ENCODE measurements at places on chromosomes 5 and 9.

- DNase-seq: no peak
Measured at GRCh38 chr9:21796768-21797167, 5.7 kb upstream of the MTAP start.

DNA sequence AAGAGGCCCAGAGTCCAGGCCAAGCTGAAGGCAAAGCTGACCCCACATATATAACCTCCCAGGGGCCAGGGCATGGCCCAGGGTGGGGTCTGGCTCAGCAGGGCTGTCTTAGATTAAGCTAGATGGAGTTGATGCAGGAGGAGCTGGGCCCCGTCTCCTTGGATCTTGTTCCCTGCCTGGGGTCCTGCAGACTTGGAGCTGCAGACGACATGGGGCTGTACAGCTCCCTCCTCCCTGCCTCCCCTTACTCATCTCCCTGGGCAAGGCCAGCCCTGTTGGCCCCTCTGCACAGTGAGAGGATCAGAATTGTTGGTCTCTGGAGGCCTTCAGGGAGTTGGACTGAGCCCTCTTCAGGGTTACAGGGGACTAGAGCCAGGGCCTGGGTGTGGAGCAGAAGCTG lies 134.9 kb downstream of the RGS3 start:
- no peak for DNase-seq

DNA sequence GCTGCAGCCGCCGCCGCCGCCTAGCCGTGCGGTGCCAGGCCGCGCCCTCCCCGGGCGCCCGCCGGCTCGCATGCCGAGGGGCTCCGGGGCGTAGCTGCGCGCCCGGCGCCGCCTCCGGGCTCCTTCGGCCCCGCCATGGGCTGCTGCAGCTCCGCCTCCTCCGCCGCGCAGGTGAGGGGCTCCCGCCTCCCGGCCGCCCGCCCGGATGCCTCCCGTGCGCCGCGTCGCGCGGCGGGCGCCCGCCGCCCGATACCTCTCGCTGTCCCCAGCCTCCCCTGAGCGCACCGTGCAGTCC lies 230 bp downstream of the SLC44A1 start:
- DNase-seq: no peak

GRCh38 chr9:33233626-33234342 lies 6.2 kb upstream of the SPINK4 start:
- DNase-seq: peak; percentile 82

DNA sequence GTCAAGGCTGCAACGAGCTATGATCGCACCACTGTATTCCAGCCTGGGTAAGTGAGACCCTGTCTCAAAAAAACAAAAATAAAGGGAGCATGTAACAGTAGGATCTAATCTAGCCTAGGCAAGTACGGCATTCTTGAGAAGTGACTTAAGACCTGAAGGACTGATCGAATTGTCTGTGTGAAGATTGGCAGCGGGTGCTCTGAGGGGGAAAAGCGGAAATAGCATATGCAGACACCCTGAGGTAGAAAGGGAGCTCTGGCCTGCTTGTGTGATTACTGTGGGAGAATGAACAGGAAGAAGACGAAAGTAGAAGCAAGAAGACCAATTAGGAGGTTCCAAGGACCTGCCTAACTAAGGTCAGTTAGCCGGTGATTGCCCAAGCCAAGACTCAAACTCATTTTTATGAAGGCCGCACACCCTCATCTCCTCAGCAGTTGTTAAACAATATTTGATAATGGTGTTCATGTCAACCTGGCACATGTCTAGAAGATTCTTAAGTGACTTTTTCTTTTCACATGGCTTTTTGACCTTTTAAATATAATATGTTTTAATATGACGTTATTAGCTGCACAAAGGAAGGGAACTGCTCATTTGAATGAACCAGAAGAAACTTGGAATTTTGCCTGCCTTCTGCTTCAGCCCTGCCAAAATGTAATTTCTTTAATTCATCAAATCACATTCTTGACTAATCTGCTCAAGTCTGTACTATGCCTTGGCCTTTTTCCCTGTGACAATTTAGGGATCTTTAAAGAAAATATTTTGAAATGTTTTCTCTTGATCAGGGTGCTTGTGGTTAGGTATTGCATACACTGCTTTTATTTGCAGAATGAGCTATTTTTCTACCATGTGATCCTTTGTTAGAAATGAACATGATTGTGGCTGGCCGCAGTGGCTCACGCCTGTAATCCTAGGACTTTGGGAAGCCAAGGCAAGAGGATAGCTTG lies 289.2 kb upstream of the DMRT1 start:
- no peak for DNase-seq

- DNase-seq: no peak
Measured at GRCh38 chr5:60370508-60370907, 329.5 kb downstream of the DEPDC1B start.

DNA sequence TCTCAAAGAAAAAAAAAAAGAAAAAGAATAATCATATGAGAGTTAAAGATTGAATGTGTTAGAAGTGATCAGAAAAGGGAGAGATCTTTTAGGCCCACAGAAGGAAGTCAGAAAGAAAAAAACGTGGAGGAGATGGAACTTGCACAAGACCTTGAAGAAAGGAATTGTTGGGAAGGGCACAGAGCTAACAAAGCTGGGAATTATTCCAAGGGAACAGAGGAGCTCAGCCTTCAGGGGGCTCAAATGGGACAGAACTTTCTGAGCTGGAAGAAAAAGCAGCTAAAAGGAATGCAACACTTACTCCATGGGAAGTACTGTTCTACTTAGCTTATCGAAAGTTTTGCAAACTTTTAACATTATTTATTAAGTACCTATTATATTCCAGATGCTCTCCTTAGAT lies 153.4 kb upstream of the ADRA1B start:
- DNase-seq: no peak

GRCh38 chr5:156513123-156513815 lies 186.3 kb downstream of the SGCD start:
- no peak for DNase-seq

- DNase-seq: no peak
Measured at GRCh38 chr5:150322202-150322601, 19.5 kb upstream of the ARSI start.

DNA sequence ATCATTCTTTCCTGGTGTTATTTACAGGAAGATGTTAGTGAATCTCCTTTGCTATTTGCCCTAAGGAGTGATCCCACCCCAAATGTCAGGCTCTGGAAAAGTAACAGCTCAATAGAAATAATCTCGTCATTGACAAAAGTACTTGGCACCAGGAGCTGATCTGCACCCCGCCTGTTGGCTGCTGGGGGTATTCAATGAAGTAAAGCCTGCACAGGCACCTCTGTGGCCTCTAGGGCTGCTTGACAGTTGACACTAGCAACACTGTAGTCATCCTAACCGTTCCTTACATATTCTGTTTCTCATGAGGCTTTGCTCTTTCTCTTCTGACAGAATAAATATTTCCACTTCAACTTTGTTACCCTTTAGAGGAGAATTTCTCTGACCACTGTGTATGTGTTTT lies 103.4 kb downstream of the DOCK2 start:
- DNase-seq: no peak

GRCh38 chr5:60977956-60978737 lies 33.1 kb downstream of the NDUFAF2 start:
- DNase-seq: no peak

- DNase-seq: peak; percentile 69
Measured at GRCh38 chr9:121376214-121376830, 6.3 kb upstream of the STOM start.

DNA sequence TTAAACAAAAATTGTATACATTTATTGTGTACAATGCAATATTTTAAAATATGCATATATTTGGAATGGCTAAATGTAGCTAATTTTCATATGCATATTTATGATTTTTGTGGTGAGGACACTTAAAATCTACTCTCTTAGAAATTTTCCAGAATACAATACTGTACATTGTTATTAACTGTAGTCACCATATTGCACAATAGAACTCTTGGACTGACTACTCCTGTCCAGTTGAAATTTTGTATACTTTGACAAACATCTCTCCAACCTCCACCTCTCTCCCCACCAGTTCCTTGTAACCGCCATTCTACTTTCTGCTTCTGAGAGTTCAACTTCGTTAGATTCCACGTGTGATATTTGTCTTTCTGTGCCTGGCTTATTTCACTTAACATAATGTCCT lies 49.2 kb upstream of the TAF11L2 start:
- no peak for DNase-seq

- DNase-seq: no peak
Measured at GRCh38 chr9:71783120-71783523, 14.8 kb upstream of the CEMIP2 start.

GRCh38 chr9:5939530-5939929 lies 48.8 kb downstream of the MLANA start:
- no peak for DNase-seq

DNA sequence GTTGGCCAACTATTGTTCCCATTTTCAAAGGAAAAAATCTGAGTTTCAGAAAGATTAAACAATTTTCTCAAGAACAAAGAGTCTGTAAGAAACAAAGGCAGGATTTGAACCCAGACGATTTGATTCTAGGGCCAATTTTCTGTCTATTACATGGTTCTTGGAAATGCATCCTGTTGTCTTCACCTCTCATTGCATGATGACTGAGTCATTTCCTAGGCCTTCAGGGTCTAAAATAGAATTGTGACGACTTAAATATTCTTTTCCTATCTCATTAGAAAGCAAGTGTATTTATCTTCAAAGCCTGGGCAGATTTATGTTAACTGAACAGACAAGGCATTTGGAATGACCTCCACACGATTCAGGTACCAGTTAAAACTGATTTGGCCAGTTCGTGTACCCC lies 512.9 kb downstream of the NTRK2 start:
- DNase-seq: no peak

- DNase-seq: no peak
Measured at GRCh38 chr5:60178101-60178500, 284.6 kb upstream of the PDE4D start.

GRCh38 chr5:82416512-82416911 lies 138.4 kb upstream of the RPS23 start:
- DNase-seq: no peak

DNA sequence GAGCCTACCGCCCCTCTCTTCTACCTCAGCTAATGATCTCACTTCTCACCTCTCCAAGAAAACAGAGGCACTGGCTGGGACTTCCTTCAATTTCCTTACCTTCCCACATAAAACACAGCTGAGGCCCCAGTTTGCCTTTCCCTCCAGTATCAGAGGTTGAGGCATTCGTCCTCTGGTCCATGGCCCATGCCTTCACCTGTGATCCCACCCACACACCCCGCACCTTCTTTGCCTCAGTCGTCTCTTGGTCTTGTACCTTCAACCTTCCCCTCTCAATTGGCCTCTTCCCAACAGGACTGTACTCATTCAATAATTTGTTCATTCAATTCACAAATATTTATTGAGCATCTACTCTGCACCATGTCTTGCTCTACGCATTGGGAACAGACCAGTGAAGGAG lies 11.0 kb upstream of the NSD1 start:
- no peak for DNase-seq

- DNase-seq: no peak
Measured at GRCh38 chr9:121886759-121887485, 206.2 kb downstream of the TTLL11 start.

GRCh38 chr5:151672516-151672915 lies 14.2 kb downstream of the SPARC start:
- no peak for DNase-seq

GRCh38 chr5:143135832-143136551 lies 267.5 kb downstream of the NR3C1 start:
- no peak for DNase-seq

DNA sequence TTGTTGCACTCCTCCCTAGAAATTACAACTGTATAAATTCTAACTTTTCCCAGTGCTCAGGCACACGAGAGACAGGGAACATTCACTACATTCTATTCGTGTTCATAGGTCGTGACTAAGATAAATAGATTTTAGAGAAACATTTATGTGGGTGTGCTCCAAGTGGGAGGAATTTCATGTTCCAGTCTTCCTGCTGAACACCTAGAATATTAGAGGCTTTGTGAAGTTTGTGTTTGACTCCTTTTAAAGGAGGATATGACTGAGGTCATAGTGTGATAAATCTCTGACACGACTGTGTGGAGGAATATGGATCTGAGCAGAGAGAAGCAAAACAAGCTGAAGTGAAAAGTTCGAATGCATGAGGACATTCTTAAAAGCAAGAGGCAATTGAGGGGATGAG lies 355.3 kb downstream of the ZSWIM6 start:
- no peak for DNase-seq

GRCh38 chr5:92613546-92613945 lies 967.5 kb downstream of the NR2F1-AS1 start:
- DNase-seq: no peak

- DNase-seq: no peak
Measured at GRCh38 chr9:70488098-70488792, 73.8 kb upstream of the KLF9 start.

DNA sequence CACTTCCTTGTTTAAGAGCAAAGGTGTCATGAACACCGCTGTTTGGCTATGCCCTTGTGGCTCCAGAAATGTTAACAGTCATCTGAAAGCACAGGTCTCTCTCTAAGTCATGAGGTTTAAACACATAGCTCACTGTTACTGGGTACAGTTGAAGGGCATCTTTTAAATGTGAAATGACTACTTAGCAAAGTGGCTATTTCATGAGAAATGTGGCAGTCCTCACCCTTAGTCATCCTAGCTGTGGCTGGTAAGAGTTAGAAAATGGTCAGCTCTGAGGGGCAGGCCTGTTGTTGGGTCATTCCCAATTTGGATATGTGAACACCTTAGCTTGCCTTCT lies 24.2 kb upstream of the TMEM171 start:
- no peak for DNase-seq

DNA sequence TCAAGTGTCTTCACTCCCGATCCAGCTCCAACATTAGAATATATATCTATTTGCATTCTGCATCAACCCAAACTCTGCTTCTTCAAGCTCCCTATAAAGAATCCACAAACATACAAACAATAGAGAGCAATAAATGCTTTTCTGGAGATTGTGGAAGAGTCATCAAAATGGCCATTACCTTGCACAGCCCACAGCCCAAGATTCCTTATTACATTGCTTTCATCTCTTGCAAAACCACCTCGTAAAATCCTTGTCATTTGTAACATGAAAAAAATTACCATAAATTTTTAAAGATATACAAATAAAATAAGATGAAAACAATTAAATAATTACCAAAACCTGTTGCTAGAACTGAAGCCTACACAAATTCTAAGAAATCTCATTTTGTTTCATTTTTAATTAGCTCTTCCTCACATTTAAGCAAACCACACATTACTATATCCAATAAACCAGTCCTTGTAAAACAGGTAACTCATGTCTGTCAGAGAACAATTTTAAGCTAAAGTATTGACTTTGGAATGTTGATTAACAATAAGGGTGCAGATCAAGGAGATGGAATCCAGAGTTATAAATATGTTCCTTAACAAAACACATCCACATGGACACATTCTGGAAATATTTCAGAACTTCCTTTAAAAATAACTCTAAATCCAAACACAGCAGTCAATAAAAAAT lies 7.1 kb downstream of the SPINK9 start:
- no peak for DNase-seq

DNA sequence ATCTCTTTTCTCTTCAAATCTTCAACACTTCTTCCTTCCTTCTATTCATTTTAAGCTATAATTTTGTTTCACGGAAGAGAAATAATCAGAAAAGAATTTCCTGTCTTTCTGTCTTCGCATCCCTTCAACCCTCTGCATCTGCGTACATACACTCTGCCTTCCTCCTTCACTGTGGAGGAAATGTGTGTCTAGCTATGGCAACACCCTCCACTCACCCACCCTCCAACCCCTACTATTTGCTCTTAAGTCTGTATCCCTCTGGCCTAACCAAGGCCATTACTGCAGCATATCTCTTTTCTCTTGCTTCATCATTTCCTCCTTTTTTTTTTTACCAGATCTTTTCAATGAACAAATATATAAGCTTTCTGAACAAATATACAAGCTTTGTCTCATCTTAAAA lies 105.7 kb upstream of the NUDT12 start:
- no peak for DNase-seq
